ENCODE measurements at places on chromosomes 11 and 22.

DNA sequence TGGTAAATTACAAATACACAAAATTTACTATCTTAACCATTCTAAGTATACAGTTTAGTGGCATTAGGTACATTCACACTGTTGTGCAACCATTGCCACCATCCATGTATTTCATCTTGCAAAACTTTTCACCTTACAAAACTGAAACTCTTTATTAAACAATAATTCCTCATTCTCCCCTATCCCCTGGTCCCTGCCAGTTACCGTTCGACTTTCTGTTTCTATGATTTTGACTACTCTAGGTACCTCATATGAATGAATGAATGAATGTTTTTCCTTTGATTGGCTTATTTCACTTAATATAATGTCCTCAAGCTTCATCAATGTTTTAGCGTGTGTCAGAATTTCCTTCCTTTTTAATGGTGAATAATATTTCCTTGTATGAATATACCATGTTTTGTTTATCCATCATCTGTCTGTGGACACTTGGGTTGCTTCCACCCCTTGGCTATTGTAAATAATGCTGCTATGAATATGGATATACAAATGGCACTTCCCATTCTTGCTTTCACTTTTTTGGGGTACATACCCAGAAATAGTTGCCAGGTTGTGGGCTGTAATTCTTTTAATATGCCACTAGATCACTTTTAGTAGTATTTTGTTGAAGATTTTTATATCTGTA lies 93.0 kb downstream of the UVRAG start:
- DNase-seq, result no peak

- DNase-seq, result no peak
These were observed 21.6 kb downstream of the ZFTA start for GRCh38 chr11:63747011-63747410.

GRCh38 chr22:48695251-48695650 lies 1132.4 kb downstream of the BRD1 start:
- peak; percentile 21 for DNase-seq

DNA sequence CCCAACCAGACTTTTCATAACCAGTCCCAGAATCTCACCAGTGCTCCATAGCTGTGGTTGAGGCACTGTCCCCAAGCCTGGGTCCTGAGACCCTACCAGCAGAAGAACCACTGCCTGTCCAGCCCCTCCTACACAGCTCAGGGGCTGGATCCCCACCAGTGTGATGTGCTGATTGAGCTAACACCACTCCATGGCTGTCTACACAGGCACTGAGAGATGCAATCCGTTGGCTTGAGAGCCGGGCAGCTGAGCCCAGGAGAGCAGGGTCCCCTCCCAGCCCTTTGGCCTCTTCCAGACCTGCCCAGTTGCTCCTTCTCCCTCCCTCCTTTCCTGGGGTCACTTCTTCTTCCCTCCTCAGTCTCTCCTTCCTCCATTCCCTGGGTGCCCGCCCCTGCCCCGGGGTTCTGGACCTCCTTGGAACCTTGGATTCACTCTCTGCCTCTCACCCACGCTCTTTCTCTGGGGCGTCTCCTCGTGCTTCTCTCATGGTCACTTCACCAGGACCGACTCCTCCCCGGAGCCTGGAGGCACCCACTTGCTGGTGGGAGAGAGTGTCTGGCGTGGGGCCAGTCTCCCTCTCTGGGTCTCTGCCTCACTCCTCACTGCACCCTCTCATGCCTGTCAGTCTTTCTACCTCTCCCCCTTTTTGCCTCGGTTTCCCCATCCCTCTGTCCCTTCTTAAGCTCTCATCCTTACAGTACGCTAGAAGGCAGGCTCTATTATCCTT lies 706 bp upstream of the SCYL1 start:
- no peak for DNase-seq

GRCh38 chr11:106420048-106420665 lies 342.7 kb downstream of the AASDHPPT start:
- DNase-seq, result no peak

GRCh38 chr11:46461461-46461927 lies 69.9 kb upstream of the CHRM4 start:
- DNase-seq, result no peak

DNA sequence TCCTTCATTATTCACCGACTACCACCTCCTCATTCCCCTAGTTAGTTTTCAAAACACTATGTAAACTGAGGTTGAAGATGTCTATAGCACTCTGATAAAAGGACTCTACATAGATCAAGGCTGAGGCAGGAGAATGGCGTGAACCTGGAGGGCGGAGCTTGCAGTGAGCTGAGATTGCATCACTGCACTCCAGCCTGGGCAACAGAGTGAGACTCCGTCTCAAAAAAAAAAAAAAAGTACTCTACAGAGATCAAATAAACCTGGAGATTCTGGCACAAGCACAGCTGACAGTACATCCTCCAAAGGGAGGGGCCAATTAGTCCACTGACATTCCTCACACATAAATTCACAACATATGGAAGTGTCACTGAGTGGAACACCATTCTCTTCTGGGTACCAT lies 31.0 kb downstream of the TSG101 start:
- DNase-seq, result no peak
